ENCODE measurements at places on chromosomes 5 and 9.

DNA sequence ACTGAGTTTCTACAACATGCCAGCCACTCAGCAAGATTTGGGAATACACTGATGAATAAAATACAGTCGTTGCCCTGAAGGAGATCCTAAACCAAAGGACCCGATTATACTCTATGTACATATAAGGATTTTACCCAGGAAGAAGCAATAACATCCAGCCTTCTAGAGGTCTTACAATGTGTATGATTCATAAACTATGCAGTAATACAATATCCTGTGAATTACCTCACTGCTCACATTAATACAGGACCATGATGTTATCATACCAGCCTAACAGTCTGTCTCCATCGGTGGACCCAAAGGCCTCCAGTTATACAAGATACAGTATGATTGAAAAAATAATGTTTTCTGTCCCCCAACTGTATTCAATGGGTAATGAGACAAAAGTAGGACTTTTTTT lies 310.5 kb upstream of the TRPM3 start:
- H3K27me3 ChIP-seq, result no peaks in the 10 kb centered on the region
- no peak overlapping the region for H3K27ac ChIP-seq
- no peaks in the 10 kb centered on the region for H3K36me3 ChIP-seq
- H3K4me3 ChIP-seq, result no peak overlapping the region

DNA sequence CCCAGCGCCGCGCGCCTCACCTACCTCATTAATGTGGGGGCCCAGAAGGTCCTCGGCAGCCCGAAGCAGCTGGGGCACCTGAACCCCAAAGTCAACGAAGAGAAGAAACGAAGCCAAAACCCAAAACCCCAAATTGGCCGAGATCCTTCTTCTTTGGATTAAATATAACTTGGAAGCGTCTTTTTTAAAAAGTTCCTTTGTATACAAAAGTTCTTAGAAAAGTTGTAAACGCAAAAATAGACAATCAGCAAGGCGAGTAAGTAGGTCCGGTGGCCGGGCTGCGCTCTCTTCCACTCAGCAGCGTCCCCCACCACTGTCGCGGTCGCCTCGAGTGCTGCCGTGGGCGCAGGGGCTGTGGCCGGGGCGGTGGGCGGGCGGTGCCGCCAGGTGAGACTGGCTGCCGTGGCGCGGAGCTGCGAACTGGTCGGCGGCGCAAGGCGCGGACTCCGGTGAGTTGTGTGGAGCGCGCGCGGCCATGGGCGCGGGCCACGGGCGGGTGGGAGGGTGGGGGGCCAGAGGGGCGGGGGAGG lies 360 bp downstream of the KLF4 start:
- peak overlapping the region; percentile 63 for H3K4me3 ChIP-seq
- peak; percentile 62 for DNase-seq
- no peaks in the 10 kb centered on the region for H3K36me3 ChIP-seq
- no peak overlapping the region for H3K27ac ChIP-seq
- peaks cover 48% of the 10 kb centered on the region for H3K27me3 ChIP-seq
- peaks cover 35% of the 10 kb centered on the region for H3K4me1 ChIP-seq

DNA sequence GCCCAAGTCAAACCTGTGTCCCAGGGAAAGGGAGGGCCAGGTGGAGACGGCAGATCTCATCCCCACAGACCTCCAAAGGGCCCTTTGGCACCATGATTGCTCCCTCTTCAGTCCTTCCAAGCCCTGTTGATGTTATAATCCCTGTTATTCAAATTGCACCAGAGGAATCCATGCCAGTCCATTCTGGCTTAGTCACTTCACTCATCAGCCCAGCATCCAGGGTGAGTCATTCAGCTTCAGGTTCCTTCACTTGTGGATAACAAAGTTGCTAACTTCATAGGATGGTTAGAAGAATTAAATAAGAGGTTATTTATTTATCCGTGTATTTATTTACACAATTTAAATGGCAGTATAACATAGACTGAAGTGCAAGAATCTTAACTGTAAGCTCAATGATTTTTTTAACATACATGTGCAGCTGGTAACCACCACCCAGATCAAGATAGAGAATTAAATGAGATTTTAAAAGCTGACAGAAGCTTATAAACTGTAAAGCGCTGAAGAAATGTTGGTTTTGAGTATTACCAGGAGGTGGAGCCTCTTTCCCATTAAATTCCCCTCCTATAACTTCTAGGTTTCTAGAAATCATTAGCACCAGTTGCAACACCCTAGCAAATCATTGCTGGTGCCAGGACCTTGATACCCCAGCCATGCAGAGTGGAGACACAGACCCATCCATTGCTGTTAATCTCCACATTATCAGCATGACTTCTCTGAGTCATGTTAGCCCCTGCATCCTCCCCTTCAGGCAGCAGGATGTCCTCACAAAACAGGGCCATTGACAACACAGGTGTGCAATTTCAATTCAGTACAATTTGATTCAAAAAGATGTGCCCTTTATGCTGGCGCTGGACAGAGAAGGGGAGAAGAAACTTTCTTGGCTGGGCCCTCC lies 77.4 kb downstream of the SEC61B start:
- peak; percentile 17 for DNase-seq
- H3K27me3 ChIP-seq, result no peaks in the 10 kb centered on the region
- H3K4me3 ChIP-seq, result no peak overlapping the region
- H3K27ac ChIP-seq, result no peak overlapping the region
- H3K4me1 ChIP-seq, result peaks cover 18% of the 10 kb centered on the region
- H3K36me3 ChIP-seq, result no peaks in the 10 kb centered on the region

DNA sequence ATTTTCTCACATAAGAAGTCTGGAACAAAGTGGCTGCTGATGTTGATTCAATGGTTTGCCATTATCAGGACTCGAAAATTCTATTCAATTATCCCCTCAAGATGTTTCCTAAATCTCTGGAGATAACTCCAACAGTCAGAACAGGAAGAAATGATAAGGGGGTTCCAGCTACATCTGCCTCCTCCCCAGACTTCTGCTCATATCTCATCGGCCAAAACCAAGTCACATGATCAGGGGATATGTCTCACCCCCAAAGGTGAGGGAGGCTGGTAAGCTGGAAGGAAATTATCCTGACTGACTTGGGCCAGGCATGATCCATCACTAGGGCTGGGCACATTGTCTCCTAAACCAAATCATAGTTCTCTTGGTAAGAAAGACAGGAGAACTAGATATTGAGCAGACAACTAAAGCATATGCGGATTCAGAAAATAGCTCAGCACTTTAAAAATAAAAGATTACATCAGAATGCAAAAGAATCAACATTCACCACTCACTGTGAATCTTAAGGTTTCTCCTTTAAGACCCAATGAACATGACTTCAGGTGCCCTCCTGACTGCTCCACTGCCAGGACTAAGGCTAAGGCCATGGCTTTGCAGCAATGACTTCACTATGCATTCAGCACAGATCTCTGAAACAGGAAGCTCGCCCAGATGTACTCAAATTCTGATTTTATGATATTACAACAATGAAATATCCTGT lies 306.3 kb downstream of the ENC1 start:
- DNase-seq, result no peak
- H3K4me1 ChIP-seq, result no peaks in the 10 kb centered on the region
- no peaks in the 10 kb centered on the region for H3K27me3 ChIP-seq

DNA sequence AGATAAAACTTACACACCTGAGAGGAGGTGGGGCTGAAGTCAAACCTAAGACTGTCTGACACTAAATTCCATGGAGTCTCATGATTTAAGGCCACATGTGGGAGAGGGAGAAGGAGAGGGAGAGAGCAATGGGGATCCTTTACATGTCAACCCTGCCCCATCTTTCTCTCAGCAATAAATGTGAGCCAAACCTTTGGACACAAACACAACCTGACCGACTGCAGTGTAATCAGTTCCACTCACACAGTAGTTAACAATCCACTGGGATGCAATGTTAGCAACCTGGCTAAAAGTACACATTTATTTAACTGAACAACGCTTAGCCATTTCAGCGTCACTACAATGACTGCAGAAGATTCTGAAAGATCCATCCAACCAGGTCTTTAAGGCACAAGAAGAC lies 273.0 kb downstream of the GLIS3 start:
- H3K4me3 ChIP-seq, result no peak overlapping the region
- H3K4me1 ChIP-seq, result no peaks in the 10 kb centered on the region
- H3K36me3 ChIP-seq, result no peaks in the 10 kb centered on the region
- no peak for DNase-seq
- no peaks in the 10 kb centered on the region for H3K27me3 ChIP-seq

DNA sequence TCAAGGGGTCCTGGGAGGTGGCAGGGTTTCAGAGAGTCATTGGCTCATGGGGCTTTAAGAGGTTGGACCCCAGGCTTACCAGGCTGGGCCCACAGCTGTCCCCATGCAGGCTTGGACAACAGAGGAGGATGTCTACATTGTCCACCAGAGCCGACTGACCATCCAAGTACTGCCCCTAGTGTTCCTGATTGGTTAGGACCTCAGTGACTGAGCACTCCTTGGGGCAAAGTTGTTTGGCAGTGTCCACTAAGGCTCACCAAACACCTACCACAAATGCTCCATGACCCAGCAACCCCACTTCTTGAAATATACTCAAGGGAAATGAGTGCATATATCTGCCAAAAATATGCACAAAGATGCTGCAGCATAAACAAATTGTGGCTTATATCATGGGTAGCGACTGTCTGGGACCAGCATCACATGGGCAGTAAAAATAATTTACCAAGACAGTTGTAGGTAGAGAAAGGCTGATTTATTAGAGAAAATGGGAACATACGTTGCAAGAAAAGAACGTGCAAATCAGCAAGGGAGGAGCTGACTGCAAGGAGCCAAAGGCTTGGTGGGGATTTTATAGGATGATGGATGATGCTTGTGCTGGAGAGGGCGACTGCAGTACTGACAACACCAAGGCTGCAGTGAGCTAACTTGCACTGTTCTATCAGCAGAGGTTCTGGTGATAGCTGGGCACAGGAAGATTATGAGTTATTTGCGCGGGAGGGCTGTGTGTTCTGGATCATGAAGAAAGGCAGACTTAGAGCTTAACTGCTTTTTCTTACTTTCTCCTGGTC lies 265.2 kb downstream of the GADD45G start:
- H3K4me1 ChIP-seq, result no peaks in the 10 kb centered on the region
- no peak overlapping the region for H3K4me3 ChIP-seq

DNA sequence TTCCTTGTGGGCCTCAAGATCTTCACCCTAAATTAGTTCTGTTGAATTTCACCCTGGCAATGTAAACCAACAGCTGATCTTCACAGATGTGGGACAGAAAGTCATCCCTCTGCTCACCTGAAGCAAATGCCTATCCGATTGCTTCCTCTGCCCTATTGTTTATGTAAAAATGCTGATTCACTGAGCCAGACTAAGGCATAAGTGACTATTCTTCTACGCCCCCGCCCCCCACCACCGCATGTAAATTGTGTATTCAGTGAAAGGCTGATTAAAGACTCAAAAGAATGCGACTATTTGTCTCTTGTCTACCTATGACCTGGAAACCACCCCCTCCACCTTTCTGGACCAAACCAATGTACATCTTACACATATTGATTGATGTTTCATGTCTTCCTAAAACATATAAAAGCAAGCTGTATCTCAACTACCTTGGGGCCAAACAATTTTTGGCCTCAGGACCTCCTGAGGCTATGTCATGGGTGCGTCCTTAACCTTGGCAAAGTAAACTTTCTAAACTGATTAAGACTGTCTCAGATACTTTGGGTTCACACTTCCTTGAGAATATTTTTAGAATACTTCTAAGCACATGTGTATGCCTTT lies 129.7 kb upstream of the BOD1 start:
- no peak for DNase-seq
- no peaks in the 10 kb centered on the region for H3K36me3 ChIP-seq
- H3K4me3 ChIP-seq, result no peak overlapping the region
- H3K4me1 ChIP-seq, result peaks cover 64% of the 10 kb centered on the region

DNA sequence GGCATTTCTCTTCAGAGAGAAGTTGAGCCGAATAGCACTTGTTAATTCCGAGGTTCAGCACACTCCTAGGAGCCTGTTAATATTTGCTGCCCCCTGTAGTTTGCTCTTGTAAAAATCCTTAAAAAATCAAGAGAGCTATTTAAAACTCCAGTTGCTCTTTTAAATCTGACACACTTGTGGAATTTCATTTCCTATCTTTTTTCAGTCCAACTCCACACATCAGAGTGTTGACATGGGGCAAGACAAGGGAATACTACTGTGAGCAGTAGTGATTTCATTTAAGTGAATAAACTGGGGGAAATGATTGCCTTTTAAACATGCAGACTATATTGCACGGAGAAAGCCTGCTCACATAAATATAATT lies 1096.3 kb upstream of the DMAC1 start:
- H3K36me3 ChIP-seq, result no peaks in the 10 kb centered on the region
- H3K4me3 ChIP-seq, result no peak overlapping the region
- DNase-seq, result peak; percentile 16
- no peaks in the 10 kb centered on the region for H3K4me1 ChIP-seq
- H3K27ac ChIP-seq, result no peak overlapping the region

- no peak overlapping the region for H3K27ac ChIP-seq
- H3K4me3 ChIP-seq, result peak overlapping the region; percentile 34
- peaks cover 65% of the 10 kb centered on the region for H3K4me1 ChIP-seq
- peaks cover 93% of the 10 kb centered on the region for H3K27me3 ChIP-seq
- DNase-seq, result no peak
- no peaks in the 10 kb centered on the region for H3K36me3 ChIP-seq
Observed at GRCh38 chr9:124017051-124017928, 5.7 kb downstream of the LHX2 start.

GRCh38 chr9:119284587-119285337 lies 84.5 kb downstream of the BRINP1 start:
- H3K27me3 ChIP-seq, result peaks cover 3% of the 10 kb centered on the region
- H3K27ac ChIP-seq, result no peak overlapping the region
- DNase-seq, result peak; percentile 3
- H3K36me3 ChIP-seq, result no peaks in the 10 kb centered on the region

DNA sequence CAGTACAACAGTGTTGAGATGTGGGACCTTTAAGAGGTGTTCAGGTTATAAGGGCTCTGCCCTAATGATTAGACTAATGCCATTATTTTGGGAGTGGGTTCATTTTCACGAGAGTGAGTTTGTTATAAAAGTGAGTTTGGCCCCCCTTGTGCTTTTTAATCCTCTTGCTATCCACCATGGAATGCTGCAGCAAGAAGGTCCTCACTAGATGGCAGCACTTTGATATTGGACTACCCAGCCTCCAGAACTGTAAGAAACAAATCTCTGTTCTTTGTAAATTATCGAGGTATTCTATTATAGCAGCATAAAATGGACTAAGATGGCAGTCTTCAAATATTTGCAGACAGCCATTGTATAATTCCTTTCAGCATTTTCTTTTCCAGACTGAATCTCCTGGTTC lies 212.4 kb downstream of the LRRC70 start:
- H3K4me3 ChIP-seq, result no peak overlapping the region
- H3K36me3 ChIP-seq, result no peaks in the 10 kb centered on the region
- no peak overlapping the region for H3K27ac ChIP-seq
- no peaks in the 10 kb centered on the region for H3K27me3 ChIP-seq

DNA sequence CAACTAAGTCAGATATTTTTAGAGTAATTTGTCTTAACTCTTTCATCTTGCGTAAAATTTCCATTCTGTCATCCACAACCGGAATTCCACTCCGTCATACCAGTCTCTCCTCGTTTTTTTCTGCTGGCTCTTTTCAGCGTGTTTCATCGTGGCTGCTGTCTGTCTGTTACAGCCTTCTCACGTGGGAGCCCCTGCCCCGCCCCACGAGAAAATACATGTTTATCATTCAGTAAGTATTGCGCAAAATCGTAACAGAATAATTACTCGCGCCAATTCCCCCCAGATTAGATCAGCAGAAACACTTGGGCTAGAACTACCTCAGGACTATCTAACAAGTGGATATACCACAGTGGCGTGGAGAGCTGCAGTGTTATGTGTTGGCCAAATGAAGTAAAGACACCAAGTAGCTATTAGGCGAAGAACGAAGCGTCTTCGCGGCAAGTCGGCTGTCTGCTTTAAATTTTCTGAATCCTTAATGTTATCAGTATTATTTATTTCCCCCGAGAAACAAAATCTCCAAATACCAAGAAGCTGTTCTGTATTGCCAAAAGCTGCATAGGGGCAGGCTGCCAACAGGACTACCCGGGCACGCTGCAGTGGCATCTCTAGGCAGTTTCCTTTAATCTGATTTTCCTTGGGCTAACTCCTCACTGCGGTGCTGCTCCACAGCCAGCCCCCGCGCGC lies 566 bp upstream of the FOCAD start:
- no peak for DNase-seq
- no peaks in the 10 kb centered on the region for H3K36me3 ChIP-seq
- H3K27me3 ChIP-seq, result no peaks in the 10 kb centered on the region
- no peak overlapping the region for H3K27ac ChIP-seq

Data from B cell (primary cell).